Fibroblast of skin of back (primary cell): ENCODE measurements at places on chromosomes 4 and X.
A peak's percentile ranks its signal among the peaks of the same experiment; 100 is the strongest.

- DNase-seq = no peak
Measured at GRCh38 chrX:98501426-98501825, 1617.7 kb downstream of the RPA4 start.

DNA sequence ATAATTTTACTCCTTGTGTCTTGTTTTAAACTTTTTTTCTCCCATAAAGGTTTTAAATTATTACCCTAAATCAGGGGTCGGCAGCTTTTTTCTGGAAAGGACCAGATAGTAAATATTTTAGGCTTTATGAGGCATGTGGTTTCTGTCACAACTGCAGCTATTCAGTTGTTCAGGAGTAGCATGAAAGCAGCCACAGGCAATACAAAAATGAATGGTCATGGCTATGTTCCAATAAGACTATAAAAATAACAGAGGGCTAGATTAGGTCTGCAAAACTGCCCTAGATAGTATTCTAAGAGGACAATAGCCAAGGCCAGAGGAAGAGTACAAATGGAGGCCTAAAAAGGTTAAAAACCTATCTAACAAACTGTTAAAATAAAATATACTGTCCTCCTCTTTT lies 24.6 kb downstream of the HERC5 start:
- no peak for DNase-seq

DNA sequence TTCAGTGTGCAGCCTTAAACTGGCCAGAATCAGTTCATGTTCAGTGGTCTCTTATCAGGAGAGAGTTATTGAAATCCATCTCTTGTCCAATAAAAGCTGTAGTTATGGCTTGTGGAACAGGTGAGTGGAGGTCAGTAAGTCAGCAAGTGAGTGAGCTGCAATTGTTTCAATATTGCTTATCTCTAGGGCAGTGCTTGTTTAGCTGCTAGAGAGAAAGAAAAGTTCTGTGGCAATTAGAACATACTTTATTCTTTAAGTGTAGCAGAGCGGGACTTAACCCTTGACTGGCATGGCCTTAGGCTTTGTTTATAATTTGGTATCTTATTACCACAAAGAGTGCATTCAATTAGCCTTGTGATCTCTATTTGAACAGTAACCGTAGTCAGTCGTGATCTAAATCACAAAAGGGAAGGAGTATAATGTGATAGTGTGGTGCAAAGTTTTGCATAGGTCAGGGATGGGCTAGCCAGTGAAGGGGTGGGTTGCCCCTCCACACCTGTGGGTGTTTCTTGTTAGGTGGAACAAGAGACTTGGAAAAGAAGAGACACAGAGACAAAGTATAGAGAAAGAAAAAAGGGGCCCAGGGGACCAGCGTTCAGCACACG lies 6.9 kb upstream of the ETDC start:
- no peak for DNase-seq

- no peak for DNase-seq
Measured at GRCh38 chr4:41748571-41749475, at the start of gene PHOX2B. PHOX2B (minus strand) TSS chr4:41748725; CDS start chr4:41748610, 115 bp downstream.

DNA sequence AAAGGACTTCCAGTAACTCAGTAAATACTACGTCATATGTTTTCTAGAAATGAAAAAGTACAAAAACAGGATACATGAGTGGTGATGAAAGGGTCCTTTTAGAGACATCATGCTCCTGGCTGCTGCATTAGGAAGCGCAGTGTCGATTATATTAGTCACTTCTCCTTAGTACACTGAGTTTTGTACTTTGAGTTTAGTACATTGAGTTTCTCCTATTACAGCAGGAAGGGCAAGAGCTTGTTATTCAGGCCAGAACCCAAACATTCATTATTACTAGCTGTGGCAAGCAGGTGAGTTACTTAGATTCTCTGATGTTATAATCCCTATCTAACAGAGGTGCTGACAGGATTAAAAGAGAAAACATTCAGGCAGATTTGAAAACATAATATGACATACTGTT lies 21.3 kb downstream of the RPGR start:
- no peak for DNase-seq

- DNase-seq = no peak
Measured at GRCh38 chr4:152158225-152158624, 377.7 kb downstream of the FBXW7 start.

GRCh38 chr4:143768007-143768591 lies 67.6 kb upstream of the FREM3 start:
- peak; percentile 15 for DNase-seq

DNA sequence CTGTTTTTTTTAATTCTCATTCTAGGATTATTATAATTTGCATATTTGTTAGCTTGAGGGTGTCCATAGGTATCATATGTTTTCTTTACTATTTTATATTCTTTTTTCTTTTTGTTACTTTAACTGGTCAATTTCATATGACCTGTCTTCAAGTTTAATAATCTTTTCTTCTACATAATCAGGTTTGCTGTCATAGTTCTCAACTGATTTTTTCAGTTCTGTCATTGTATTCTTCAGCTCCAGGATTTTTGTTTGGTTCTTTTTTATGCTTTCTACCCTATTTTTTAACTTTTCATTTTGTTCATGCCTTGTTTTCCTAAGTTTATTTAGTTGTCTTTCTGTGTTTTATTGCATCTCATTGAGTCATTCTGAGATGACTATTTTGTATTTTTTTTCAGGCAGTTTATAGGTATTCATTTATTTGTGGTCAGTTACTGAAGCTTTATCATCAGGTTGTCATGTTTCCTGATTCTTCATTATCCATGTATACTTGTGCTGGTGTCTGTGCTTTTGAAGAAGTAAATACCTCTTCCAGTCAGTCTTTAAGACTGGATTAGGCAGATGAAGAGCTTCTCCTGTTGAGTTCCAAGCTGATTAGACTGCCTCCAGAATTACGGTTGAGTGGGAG lies 220.3 kb upstream of the VEGFC start:
- DNase-seq = no peak

GRCh38 chrX:39196192-39197102 lies 395.2 kb downstream of the MID1IP1 start:
- peak; percentile 84 for DNase-seq

DNA sequence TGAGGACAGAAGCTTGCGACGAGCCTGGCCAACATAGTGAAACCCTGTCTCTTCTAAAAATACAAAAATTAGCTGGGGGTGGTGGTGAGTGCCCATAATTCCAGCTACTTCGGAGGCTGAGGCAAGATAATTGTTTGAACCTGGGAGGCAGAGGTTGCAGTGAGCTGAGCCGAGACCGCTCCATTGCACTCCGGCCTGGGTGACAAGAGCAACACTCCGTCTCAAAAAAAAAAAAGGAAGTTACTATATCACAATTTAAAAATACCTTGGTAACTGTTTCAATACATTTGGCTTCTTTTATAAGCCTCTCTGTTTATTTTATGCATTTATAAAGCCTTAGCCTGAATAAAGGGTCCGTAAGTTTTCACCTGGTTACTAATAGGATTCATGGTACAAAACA lies 46.6 kb upstream of the CHRNA9 start:
- DNase-seq = no peak

GRCh38 chr4:6308899-6309643 lies 39.4 kb downstream of the WFS1 start:
- no peak for DNase-seq

- DNase-seq = no peak
Measured at GRCh38 chr4:119971431-119972084, 95.1 kb downstream of the MAD2L1 start.

DNA sequence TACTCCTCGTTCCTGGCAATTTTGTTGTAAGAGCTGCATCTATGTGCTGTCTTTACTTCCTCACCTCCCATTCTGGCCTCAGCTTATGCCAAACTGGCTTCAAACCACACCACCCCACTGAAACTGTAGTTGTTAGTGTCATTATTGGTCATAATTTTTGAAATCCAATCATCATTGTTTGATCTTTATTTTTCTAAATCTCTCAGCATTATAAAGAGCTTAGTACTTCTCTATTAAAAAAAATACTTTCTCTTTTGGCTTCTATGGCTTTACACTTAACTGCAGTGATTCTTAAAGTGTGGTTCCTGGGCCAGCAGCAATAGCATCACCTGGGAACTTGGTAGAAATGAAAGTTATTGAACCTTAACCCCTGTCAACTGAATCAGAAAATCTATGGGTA lies 83.5 kb upstream of the GRPR start:
- DNase-seq = no peak

- DNase-seq = no peak
Measured at GRCh38 chr4:39020130-39020529, 12.1 kb downstream of the TMEM156 start.

DNA sequence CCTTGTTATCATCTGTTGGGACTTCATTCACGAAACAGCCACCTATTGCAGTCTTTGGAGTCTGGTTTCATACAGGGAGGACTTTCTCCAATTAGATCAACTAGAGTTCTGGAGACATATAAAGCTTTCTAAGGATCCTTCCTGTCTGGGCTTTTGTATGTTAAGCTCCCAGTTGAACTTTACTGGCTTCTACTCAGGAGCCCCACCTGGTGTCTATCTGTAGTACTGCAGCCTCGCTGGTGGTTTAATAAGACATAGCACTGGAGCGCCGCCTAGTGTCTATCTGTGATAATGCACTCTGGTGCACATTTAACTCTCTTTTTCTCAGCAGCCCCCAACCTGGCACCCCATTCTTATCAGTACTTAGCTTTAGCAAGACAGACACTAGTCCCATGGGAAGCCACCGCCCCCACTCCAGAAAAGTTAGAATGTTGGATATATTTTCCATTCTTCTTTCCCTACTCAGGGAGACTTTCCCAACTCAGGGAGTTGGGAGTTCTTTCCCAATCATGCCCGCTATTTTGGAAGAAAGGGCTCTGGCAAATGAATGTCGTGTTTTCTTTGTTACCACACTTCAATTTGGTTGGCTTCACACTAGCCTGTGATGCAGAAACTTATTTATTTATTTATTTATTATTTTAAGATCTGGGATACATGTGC lies 36.9 kb upstream of the SYTL4 start:
- peak; percentile 53 for DNase-seq

- DNase-seq = no peak
Measured at GRCh38 chrX:107551546-107551945, 76.8 kb upstream of the PRPS1 start.

- DNase-seq = no peak
Measured at GRCh38 chrX:53077207-53078197, 4.7 kb upstream of the TSPYL2 start.

DNA sequence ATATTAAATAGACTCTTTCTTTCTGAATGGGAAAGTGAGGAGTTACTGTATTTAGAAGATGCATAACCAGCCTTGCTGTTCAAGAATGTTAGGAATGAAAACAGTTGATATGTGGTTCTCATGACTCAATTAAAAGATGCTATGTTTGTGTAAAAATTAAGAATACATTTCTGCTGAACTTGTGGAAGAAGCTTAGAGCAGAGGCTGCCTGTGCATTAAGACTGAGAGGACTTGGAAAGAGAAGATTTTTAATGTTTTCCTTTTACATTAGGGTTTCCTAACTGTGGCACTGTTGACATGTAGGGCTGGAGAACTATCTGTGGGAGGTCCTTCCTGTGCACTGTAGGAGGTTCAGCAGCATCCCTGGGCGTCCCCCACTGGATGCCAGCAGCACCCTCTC lies 137.7 kb downstream of the GPR143 start:
- peak; percentile 56 for DNase-seq

DNA sequence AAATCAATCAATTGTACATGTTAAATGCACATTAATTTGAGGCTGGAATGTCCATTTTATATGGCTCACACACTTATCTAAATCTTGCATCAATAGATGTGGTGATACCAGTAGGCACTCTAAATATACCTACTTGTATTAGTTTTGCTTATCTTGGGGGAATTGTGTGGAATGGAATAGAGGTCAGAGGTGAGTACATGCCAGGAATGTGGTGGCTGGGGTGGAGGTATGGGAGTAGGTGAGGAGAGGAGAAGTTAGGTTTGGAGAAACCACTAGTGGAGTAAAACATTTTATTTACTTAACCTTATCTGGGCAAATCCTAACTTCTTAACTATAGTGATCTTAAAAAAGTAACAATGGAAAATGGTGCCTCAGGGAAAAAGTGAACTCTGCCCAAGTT lies 163.1 kb downstream of the ATG4A start:
- DNase-seq = no peak

DNA sequence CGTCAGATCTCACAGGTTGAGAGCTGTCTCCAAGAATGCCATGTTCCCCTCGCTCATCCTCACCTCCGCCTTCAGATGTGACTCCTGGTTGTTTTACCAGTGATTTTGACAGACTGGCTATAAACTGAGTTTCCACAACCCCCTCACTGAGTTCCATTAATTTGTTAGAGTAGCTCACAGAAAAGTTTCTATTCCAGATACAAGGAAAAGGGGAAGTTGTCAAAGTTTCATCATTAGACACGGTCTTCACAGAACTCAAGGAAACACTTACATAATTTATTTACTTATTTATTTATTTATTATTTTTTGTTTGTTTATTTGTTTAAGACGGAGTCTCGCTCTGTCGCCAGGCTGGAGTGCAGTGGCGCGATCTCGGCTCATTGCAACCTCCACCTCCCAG lies 55.7 kb upstream of the IQSEC2 start:
- no peak for DNase-seq

DNA sequence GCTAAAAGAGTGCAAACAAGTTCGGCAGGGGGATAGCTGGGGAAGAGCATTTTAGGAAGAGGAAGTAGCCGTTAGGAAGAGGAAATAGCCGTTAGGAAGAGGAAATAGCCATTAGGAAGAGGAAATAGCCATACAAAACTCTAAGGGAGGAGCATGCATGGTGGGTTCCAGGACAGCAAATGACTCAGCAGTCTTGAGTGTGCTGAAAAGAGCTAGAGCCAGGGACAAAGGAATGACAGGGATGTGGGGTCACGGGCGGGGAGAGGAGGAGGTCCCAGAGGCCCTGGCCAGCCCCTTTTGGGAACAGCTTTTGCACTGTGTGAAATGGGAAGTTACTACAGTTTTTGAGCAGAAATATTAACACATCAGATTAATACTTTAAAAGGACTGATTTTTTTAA lies 882.6 kb downstream of the TRIML1 start:
- peak; percentile 55 for DNase-seq

GRCh38 chr4:172736046-172736445 lies 432.6 kb upstream of the GALNT7 start:
- DNase-seq = no peak

DNA sequence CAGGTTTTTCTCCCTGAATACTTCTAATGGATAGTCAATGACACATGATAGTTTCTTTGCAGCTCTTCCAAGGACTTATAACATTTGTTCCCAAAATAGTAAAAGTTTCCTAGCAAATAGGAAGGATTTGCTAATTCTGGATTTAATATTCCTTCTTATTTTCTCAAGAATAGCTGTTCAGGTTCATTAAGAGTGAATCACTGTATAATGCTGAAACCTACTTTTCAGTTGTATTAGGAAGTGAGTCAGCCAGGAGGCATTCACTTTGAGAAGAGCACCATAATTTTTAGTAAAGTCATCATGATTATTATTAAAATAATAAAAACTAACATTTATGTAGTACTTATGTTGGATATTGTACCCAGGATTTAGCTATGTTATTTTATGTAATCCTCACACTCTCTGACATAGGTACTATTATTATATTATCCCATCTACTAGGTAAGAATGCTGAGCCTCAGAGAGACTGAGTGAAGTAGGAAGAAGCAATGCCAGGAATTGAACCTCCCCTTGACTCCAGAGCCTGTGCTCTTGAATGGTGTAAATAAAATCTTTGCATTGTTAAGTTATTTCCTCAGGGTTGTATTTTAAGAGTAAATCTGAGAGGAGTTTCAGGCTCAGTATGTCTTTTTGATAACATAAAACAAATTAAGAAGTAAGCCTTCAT lies 114.8 kb downstream of the REELD1 start:
- peak; percentile 91 for DNase-seq

- peak; percentile 72 for DNase-seq
Measured at GRCh38 chrX:11143931-11144678, 33.0 kb downstream of the HCCS start.
